ENCODE measurements at places on chromosomes 6 and 20. TPM values are rescaled to one million over a fixed set of nuclear protein-coding genes. Genes with fewer than 3 reads are reported as not detected.

GRCh38 chr20:46400828-46401477 lies 5.5 kb downstream of the ELMO2 start:
- peak; percentile 85 for DNase-seq
- H3K4me3 ChIP-seq: no peak overlapping the region
- peaks cover 73% of the 10 kb centered on the region for H3K4me1 ChIP-seq
- peak overlapping the region; percentile 75 for H3K27ac ChIP-seq

DNA sequence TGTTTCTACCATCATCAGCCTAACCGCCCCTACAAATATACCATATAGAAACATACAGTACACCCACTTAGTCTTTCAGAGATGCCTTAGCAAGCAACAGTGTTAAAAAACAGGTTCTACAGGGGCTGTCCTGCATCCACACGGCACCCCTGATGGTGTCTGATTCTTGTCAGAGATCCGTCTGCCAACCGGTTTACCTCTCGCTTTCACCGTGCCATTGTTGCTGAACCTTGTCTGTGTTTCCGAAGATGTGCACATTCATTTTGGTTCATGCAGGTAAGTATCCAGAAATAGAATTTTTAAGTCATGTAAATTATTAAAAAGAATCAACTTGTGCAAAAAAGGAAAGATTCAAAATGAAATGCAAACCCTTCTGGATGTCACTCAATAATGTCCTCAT lies 52.9 kb downstream of the EPHA7 start:
- no peaks in the 10 kb centered on the region for H3K27me3 ChIP-seq
- no peak for DNase-seq
- no peak overlapping the region for H3K4me3 ChIP-seq

DNA sequence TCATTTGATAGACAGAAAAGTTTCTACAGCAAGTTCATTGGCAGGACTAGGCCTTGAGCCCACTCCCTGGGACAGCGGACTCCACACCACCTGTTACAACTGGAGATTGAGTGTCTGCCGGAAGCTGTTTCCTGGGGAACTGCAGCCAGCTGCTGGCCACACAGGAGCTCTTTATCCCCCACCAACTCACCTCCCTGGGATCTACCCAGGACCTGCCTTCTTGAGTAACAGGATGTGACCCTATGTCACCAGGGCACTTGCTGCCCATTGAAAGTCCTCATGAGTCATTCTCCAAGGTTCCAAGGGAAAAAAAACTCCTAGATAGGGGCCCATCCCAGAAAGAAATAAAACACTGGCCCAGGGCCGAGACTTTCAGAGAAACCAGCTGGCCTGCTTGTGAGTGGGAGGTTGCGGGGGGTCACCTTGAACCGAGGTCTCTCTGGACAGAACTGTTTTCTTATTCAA lies 37.4 kb upstream of the SLC9A8 start:
- no peaks in the 10 kb centered on the region for H3K36me3 ChIP-seq
- H3K4me1 ChIP-seq: peaks cover 16% of the 10 kb centered on the region
- no peak overlapping the region for H3K4me3 ChIP-seq
- no peaks in the 10 kb centered on the region for H3K27me3 ChIP-seq
- H3K27ac ChIP-seq: no peak overlapping the region

DNA sequence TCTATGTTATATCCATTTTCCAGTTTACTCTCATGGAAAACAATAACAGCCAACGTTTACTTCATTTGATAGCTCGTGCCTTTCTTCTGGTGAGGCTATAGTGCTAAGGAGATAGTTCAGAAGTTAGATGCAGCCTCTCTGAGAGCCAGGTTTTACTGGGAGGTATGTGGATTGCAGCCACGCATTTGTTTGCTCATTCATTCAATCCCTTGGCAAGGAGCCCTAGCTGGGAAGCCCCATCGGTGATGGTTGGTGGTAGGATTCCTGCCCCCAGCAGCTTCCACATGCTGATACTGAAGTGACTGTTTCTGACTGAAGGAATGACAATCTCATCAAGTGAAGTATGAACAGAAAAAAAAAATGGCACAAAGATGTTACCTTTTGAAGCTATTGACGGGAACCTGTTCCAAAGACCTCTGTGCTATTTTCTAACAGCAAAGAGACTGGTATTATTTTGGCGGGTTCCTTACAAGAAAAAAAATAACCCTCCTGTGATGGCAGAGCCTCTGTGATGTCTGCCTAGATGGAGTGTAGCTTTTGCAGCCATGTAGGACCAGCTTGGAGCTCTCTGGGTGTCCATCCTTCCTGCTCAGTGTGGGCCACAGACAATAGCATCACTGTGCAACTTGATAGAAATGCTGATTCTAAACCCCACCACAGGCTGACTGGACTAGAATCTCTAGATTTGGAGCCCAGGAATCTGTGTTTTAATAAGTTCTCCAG lies 30.6 kb downstream of the SNAP25 start:
- no peaks in the 10 kb centered on the region for H3K27me3 ChIP-seq
- H3K36me3 ChIP-seq: no peaks in the 10 kb centered on the region
- H3K27ac ChIP-seq: no peak overlapping the region

DNA sequence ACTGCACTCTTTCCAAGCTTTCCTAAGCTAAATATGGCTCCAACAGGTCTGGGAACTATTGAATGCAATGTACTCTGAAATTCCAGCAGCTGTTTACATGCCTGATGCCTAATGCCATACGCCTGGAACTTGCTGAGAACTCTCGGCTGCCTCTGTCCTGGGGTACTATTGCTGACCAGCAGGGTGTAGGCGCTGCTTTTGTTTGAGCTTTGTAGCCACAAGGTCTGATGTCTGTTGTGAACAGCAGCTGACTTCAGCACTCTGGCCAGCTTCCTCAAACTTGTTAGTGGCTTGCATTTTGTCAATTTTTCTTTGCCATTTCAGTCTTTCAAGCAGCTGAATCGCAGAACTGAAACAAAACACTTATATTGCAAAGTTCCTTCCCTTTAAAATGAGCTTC lies 26.7 kb downstream of the SAYSD1 start:
- peaks cover 6% of the 10 kb centered on the region for H3K27me3 ChIP-seq
- H3K4me3 ChIP-seq: no peak overlapping the region
- H3K27ac ChIP-seq: no peak overlapping the region
- peaks cover 10% of the 10 kb centered on the region for H3K4me1 ChIP-seq
- H3K36me3 ChIP-seq: no peaks in the 10 kb centered on the region
- DNase-seq: peak; percentile 42

DNA sequence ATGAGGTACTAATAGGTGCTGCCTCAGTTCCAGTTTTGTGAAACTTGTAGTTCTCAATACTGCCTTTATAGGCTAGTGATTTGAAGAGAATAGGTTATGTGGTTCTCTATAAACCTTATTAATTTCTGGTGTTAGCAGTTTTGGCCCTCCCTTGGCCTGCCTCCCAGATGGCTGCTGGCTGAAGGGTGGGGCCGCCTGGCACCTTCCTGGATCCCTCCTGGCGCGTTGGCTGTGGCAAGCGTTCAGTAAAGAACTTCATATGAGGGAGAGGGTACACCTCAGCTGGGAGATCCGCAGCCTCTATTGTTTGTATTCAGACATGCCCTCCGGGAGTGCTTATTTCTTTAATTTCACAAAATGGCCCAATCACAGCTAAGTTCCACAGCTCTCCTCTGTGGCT lies 51.9 kb downstream of the FAM120B start:
- no peaks in the 10 kb centered on the region for H3K4me1 ChIP-seq
- H3K27me3 ChIP-seq: no peaks in the 10 kb centered on the region
- no peak overlapping the region for H3K4me3 ChIP-seq
- DNase-seq: no peak
- peaks cover 34% of the 10 kb centered on the region for H3K36me3 ChIP-seq
- no peak overlapping the region for H3K27ac ChIP-seq

DNA sequence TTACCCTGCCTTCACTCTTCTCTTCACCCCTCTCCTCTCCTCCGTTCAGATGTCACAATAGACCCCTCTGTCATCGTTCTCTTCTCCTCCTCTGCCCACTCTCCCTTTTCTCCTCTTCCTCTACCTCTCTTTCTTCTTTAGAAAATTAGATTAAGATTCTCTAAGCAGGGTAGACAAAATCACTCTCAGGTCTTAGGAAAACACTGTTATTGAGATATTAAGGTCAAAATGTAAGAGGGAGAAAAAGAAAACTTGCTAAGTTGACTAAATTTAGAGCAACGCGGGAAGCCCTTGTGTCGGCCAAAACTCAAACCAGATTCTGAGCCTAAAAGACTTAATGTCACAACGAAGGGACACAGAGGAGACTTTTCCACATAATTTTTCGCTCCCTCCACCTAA lies 22.1 kb upstream of the ZNF184 start:
- no peaks in the 10 kb centered on the region for H3K36me3 ChIP-seq
- H3K27ac ChIP-seq: no peak overlapping the region
- DNase-seq: no peak
- H3K4me1 ChIP-seq: peaks cover 11% of the 10 kb centered on the region

DNA sequence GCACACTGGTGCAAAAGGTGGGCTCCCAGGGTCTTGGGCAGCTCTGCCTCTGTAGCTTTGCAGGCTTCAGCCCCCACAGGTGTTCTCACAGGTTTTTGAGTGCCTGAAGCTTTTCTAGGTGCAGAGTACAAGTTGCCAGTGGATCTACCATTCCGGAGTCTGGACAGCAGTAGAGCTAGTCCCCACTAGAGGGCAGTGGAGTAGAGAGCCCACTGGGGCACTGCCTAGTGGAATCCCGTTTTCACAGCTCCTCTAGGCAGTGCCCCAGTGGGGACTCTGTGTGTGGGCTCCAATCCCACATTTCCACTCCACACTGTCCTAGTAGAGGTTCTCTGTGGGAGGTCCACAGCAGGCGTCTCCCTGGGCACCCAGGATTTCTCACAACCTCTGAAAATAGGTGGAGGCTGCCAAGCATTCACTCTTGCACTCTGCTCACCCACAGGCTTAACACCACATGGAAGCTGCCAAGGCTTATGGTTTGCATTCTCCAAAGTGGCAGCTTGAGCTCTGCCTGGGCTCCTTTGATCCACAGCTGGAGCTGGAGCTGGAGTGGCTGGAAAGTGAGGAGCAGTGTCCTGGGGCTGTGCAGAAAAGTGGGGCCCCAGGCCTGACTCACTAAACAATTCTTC lies 86.3 kb upstream of the PROKR2 start:
- no peak overlapping the region for H3K27ac ChIP-seq
- no peaks in the 10 kb centered on the region for H3K4me1 ChIP-seq
- H3K4me3 ChIP-seq: no peak overlapping the region

DNA sequence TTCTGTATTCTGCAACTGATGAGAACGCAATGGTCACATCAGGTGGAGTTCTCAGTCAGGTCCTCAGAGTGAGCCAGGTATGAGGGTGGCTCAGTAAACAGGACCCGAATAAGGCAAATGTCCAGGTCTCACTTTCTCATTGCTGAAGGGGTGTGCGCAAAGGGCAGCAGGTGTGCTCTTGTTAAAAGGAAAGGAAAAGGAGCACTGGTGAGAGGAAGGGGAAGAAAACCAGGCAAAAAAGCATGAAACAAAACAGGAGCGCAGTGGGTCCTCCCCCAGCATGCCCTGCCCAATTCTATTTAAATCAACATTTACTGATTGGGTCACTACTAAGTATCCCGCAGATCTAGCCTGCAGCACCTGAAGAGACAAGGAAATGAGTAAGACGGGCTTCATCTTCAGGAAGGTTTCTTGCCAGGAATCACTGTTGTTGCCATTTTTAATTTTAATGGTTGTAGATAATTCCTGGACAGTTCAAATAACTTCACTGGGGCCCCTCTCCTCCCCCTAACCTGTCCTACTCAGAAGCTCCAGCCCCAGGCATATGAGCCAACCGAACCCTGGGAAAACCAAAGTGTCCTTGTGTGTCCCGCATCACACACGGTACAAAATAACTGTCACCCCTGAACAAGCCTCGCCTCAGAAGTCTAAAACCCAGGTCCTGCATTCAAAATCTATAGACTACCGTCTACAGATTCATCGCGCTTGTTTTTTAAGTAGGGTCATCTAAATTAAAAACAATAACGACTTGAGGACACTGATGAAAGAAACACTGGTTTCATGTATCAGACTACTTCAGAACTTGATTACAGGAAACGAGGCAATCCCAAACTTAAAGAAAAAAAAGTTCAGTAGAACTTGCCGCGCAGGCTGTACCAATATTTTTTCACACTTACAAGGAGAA lies 980 bp downstream of the MBOAT1 start:
- peak overlapping the region; percentile 67 for H3K4me3 ChIP-seq
- H3K27me3 ChIP-seq: no peaks in the 10 kb centered on the region
- no peaks in the 10 kb centered on the region for H3K36me3 ChIP-seq
- DNase-seq: peak; percentile 40
- peaks cover 27% of the 10 kb centered on the region for H3K4me1 ChIP-seq

- no peak overlapping the region for H3K4me3 ChIP-seq
- no peaks in the 10 kb centered on the region for H3K27me3 ChIP-seq
- peaks cover 14% of the 10 kb centered on the region for H3K4me1 ChIP-seq
- no peak for DNase-seq
- no peaks in the 10 kb centered on the region for H3K36me3 ChIP-seq
- H3K27ac ChIP-seq: no peak overlapping the region
These were observed 133.8 kb downstream of the BTBD3 start for GRCh38 chr20:12051206-12052163.

GRCh38 chr6:64732888-64733287 lies 974.1 kb downstream of the EYS start:
- H3K4me1 ChIP-seq: no peaks in the 10 kb centered on the region
- no peak overlapping the region for H3K27ac ChIP-seq
- DNase-seq: no peak
- H3K27me3 ChIP-seq: no peaks in the 10 kb centered on the region

- H3K27ac ChIP-seq: no peak overlapping the region
- no peaks in the 10 kb centered on the region for H3K4me1 ChIP-seq
- H3K4me3 ChIP-seq: no peak overlapping the region
- H3K36me3 ChIP-seq: peaks cover 78% of the 10 kb centered on the region
- no peak for DNase-seq
These were observed 21.7 kb upstream of the SMIM26 start for GRCh38 chr20:18545566-18545965.

DNA sequence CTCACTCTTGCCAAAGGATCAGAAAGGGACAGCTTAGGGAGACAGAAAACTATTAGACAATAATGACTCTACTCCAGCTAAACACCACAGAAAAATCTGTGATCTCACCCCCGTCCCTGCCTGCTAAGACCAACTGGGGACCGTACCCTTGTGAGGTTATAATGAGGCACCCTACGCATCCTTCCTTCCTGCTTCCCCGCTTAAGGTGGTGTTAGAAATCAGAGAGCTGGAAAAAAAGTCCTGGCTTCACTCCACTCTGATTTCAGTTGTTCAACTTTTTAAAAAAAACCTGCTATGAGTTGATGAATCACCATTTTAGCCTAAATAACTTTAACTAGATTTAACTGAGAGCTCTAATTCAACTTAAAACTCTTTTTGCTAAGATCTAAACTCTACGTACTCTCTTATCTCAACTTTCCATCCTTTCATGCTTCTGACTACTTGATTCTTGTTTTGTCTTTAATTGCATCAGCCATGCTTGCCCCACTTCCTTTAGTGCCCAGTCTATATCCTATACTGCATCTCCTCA lies 35.8 kb upstream of the TMEM14A start:
- H3K4me3 ChIP-seq: no peak overlapping the region

- no peak overlapping the region for H3K4me3 ChIP-seq
- no peaks in the 10 kb centered on the region for H3K4me1 ChIP-seq
- no peak for DNase-seq
- H3K36me3 ChIP-seq: no peaks in the 10 kb centered on the region
- no peak overlapping the region for H3K27ac ChIP-seq
These were observed 24.4 kb upstream of the AFDN start for GRCh38 chr6:167802339-167802738.

- no peaks in the 10 kb centered on the region for H3K27me3 ChIP-seq
- peaks cover 60% of the 10 kb centered on the region for H3K36me3 ChIP-seq
- DNase-seq: no peak
- H3K27ac ChIP-seq: no peak overlapping the region
- no peak overlapping the region for H3K4me3 ChIP-seq
These were observed 35.6 kb downstream of the ARFGEF2 start for GRCh38 chr20:48957053-48957481.

The GABRR1 gene
- not detected for total RNA-seq

The PSMB8 gene
- total RNA-seq: 160 TPM

The SLPI gene
- not detected for total RNA-seq

The MAP7 gene
- total RNA-seq: 0.14 TPM

The SYTL3 gene
- total RNA-seq: 89.0 TPM

The KCNQ2 gene
- not detected for total RNA-seq

The SH3BGRL2 gene
- total RNA-seq: 1.6 TPM

The GSTA2 gene
- total RNA-seq: not detected

The CST4 gene
- total RNA-seq: not detected

The SOX18 gene
- total RNA-seq: not detected

All from natural killer cell (primary cell).